Endodermal cell (in vitro differentiated cells): ENCODE measurements at places on chromosomes 1 and 21. TPM values are rescaled to one million over a fixed set of nuclear protein-coding genes. Genes with fewer than 3 reads are reported as not detected.
A peak's percentile ranks its signal among the peaks of the same experiment; 100 is the strongest.

FMO3 gene
- total RNA-seq, result not detected in 3 replicates

DNA sequence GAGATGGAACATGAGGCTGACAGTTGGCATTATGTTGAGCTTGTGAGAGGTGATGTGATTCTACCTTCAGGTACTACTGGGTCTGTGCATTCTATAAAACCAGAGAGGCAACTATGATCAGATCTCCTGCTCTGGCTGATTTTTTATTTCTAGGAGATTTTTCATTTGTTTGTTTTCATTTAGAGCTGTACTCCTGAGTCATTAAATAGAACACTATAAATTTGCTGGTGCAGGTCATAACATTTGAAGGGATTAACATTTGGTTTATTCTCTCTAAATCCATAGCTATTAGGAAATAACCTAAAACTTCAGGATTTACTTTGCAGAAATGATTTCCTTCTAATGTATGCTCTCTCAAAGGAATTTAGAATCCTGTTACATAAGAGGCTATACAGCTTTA, 42.9 kb downstream of the MAGI3 start:
- H3K36me3 ChIP-seq, result no peaks in the 10 kb centered on the region
- no peak for DNase-seq
- no peak overlapping the region for H3K4me3 ChIP-seq
- no peak overlapping the region for H3K27ac ChIP-seq
- peaks cover 6% of the 10 kb centered on the region for H3K4me1 ChIP-seq

GRCh38 chr1:81756872-81757271, 43.9 kb upstream of the ADGRL2 start:
- no peaks in the 10 kb centered on the region for H3K36me3 ChIP-seq
- H3K4me1 ChIP-seq, result no peaks in the 10 kb centered on the region
- no peak for DNase-seq
- H3K27ac ChIP-seq, result no peak overlapping the region

PYHIN1 gene
- not detected in 3 replicates for total RNA-seq

- no peak overlapping the region for H3K4me3 ChIP-seq
- H3K27me3 ChIP-seq, result peaks cover 20% of the 10 kb centered on the region
- H3K4me1 ChIP-seq, result no peaks in the 10 kb centered on the region
- no peak for DNase-seq
Observed at GRCh38 chr1:29785137-29785527, 548.8 kb downstream of the PTPRU start.

HAPLN2 gene
- total RNA-seq, result 0.42 TPM in 1 of 2 replicates, not detected in the other

- DNase-seq, result no peak
- H3K36me3 ChIP-seq, result no peaks in the 10 kb centered on the region
- no peak overlapping the region for H3K4me3 ChIP-seq
- no peaks in the 10 kb centered on the region for H3K4me1 ChIP-seq
- no peak overlapping the region for H3K27ac ChIP-seq
- H3K27me3 ChIP-seq, result no peaks in the 10 kb centered on the region
Observed at GRCh38 chr21:45766055-45766454, 122.5 kb downstream of the PCBP3 start.

CD48 gene
- total RNA-seq, result 0.55 and 0.70 TPM in 2 replicates

- DNase-seq, result no peak
- H3K36me3 ChIP-seq, result no peaks in the 10 kb centered on the region
Observed at GRCh38 chr1:37949524-37950152, 2.8 kb upstream of the INPP5B start.

GRCh38 chr1:182408435-182409075, 8.1 kb upstream of the TEDDM1 start:
- no peaks in the 10 kb centered on the region for H3K4me1 ChIP-seq
- no peak overlapping the region for H3K27ac ChIP-seq
- DNase-seq, result no peak
- H3K4me3 ChIP-seq, result no peak overlapping the region

DNA sequence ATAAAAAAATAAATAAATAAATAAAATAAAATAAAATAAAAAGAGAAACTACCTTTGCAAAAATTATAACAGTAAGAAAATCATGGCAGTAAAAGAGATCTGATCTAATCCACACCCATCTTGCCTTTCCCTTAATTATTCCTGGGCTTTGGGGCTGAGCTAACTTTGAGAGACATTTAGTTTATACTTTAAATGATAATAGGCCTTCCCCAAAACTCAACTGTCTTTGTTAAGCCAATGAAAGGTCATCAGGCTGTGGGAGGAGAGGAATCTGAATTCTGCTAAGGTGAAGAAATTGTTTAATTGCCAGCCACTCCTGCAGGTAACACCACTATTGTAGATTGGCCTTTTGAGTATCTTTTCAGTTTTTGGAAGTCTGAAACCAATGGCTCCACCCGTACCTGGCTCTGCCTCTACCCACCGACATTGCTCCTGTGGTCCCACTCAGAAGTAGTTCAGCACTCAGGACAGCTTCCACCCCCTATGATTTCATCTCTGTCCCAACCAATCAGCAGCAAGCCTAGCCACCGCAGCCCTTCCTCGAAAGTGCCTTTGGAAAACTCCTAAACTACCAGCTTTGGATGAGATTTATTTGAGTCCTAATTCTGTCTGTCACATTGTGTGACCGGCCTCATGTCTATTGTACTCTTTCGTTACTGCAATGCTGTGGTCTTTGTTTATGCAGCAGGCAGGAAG, 23.0 kb upstream of the PNRC2 start:
- no peaks in the 10 kb centered on the region for H3K4me1 ChIP-seq
- no peak overlapping the region for H3K27ac ChIP-seq
- no peaks in the 10 kb centered on the region for H3K27me3 ChIP-seq
- DNase-seq, result peak; percentile 84
- no peaks in the 10 kb centered on the region for H3K36me3 ChIP-seq

DNA sequence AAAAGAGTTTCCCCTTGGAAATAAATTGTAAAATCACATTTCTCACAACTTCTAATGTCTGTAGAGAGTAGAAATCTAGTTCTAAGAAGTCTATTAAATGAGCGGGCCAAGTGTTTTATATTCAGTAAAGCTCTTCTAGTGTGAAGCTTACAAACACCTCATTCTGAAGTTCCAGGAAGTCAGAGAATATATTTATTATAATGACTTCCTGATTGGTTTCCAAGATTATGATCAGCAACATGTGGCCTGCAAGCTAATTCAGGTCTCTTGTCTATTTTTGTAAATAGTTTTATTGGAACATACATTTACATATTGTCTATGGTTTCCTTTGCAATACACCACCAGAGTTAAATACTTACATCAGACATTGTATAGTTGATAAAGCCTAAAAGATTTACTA, 603.9 kb downstream of the AMY1C start:
- no peak overlapping the region for H3K4me3 ChIP-seq
- no peaks in the 10 kb centered on the region for H3K27me3 ChIP-seq
- no peak overlapping the region for H3K27ac ChIP-seq
- no peak for DNase-seq
- H3K4me1 ChIP-seq, result no peaks in the 10 kb centered on the region
- H3K36me3 ChIP-seq, result no peaks in the 10 kb centered on the region

DNA sequence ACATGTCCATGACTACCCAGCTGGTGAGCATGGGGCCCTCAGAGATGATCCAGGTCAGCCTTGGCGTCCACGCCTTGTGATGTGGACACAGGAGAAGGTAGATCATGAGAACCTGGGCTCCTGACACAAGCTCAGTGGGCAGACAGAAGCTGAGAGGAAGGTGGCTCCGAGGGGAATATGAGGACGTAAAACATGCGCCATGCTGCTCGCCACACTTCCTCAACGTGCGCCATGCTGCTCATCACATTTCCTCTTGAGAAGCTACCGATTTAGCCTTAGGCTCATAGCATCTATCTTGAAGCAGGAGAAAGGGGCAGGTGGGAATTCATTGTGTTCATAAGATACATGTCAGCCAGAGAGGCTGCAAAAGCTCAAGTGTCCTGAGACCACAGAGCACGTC, 176.9 kb downstream of the KAZN start:
- no peaks in the 10 kb centered on the region for H3K36me3 ChIP-seq
- H3K27ac ChIP-seq, result no peak overlapping the region

OLFML2B gene
- total RNA-seq, result 0.16 to 1.6 TPM (median 1.00 TPM) in 3 replicates

DNA sequence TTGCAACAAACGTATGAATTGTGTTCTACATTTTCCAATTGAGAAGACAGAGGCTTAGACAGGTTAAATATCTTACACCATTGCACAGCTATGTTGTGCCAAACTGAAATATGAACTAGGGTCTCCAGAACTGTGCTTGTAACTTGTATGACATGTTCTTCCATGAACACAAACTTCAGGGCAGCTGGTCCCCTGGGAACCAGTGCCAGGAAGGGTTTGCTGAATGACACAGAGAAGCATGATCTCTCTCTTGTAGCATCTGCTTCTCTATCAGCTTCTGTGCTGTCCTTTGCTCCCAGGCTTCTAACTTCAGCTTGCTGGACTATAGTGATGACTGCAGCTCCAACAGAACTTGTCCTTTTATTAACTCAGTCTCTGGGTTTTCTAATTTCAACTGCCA, 385.5 kb downstream of the SIPA1L2 start:
- H3K4me3 ChIP-seq, result no peak overlapping the region
- H3K27me3 ChIP-seq, result no peaks in the 10 kb centered on the region
- H3K36me3 ChIP-seq, result no peaks in the 10 kb centered on the region
- no peaks in the 10 kb centered on the region for H3K4me1 ChIP-seq
- no peak for DNase-seq

GRCh38 chr1:6208723-6209660, 3.1 kb downstream of the RNF207 start:
- no peaks in the 10 kb centered on the region for H3K36me3 ChIP-seq
- H3K4me1 ChIP-seq, result no peaks in the 10 kb centered on the region
- no peak overlapping the region for H3K27ac ChIP-seq
- DNase-seq, result peak; percentile 81
- peaks cover 40% of the 10 kb centered on the region for H3K27me3 ChIP-seq

- no peak overlapping the region for H3K27ac ChIP-seq
- no peak overlapping the region for H3K4me3 ChIP-seq
- no peak for DNase-seq
- no peaks in the 10 kb centered on the region for H3K36me3 ChIP-seq
- no peaks in the 10 kb centered on the region for H3K27me3 ChIP-seq
Observed at GRCh38 chr1:186770421-186770820, 58.3 kb upstream of the PLA2G4A start.

RGL1 gene
- 2.6 and 4.1 TPM in 2 replicates for total RNA-seq

LCK gene
- total RNA-seq, result 0.82 to 1.8 TPM (median 1.5 TPM) in 3 replicates

TDRD10 gene
- not detected in 2 replicates for total RNA-seq

DNA sequence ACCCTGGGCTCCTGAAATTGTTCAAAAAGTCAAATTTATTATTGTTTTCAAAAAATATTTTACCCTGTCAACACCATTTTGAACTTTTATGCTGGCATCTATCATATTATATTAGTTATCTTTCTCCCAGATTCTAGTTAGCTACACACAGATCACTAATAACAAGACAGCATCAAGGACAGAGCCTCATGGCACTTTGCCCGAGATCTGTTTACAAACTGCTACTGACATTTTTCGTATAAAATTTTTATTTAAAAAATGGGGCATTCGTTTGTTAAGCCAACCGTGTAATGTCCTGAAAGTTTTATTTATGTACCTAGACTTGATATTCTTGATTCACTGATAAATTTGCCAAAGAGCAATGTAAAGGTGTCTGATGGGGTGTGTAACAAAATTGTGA, 78.1 kb downstream of the PLPPR5 start:
- H3K36me3 ChIP-seq, result no peaks in the 10 kb centered on the region
- H3K27ac ChIP-seq, result no peak overlapping the region
- DNase-seq, result no peak
- no peaks in the 10 kb centered on the region for H3K4me1 ChIP-seq

- H3K27me3 ChIP-seq, result no peaks in the 10 kb centered on the region
- H3K27ac ChIP-seq, result no peak overlapping the region
Observed at GRCh38 chr1:14265495-14265894, 333.0 kb upstream of the KAZN start.

DNA sequence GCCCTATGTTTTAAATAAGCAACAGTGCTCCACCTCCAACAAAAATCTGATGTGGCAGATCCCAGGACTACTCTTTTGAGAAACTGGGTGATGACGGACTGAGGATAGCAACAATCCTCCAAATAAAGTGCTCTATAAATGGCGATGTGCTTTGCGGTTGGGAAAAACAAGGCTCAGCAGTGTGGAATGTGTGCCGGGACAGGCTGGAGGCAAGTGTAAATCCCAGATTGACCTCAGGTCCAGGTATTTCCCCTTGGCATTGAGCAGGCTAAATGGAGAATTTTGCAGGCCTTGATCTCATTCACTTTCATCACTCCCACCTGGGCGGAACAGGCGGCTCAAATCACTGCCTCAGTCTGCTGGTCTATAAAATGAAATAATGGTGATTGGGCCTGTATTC, 35.1 kb downstream of the LRRC42 start:
- DNase-seq, result no peak
- peaks cover 7% of the 10 kb centered on the region for H3K4me1 ChIP-seq
- H3K4me3 ChIP-seq, result no peak overlapping the region
- no peaks in the 10 kb centered on the region for H3K36me3 ChIP-seq
- H3K27ac ChIP-seq, result no peak overlapping the region
- H3K27me3 ChIP-seq, result no peaks in the 10 kb centered on the region

AQP10 gene
- total RNA-seq, result not detected in 2 replicates

GRCh38 chr1:71964188-71964587, 318.2 kb downstream of the NEGR1 start:
- no peaks in the 10 kb centered on the region for H3K36me3 ChIP-seq
- peak; percentile 71 for DNase-seq
- no peak overlapping the region for H3K4me3 ChIP-seq
- H3K4me1 ChIP-seq, result no peaks in the 10 kb centered on the region

ACTA1 gene
- 8.0 to 11.5 TPM (median 8.2 TPM) in 3 replicates for total RNA-seq

CCDC190 gene
- total RNA-seq, result 0.09 TPM in 1 of 2 replicates, not detected in the other

FH gene
- total RNA-seq, result 45.8 to 66.7 TPM (median 63.8 TPM) in 3 replicates

- H3K4me3 ChIP-seq, result no peak overlapping the region
- DNase-seq, result no peak
Observed at GRCh38 chr1:54968551-54968950, 11.9 kb upstream of the TMEM61 start.

GRCh38 chr1:62070384-62071011, 124.2 kb upstream of the L1TD1 start:
- DNase-seq, result peak; percentile 62
- H3K27me3 ChIP-seq, result no peaks in the 10 kb centered on the region
- no peak overlapping the region for H3K4me3 ChIP-seq

GRCh38 chr1:42385283-42385682, 4.7 kb downstream of the RIMKLA start:
- H3K36me3 ChIP-seq, result no peaks in the 10 kb centered on the region
- no peaks in the 10 kb centered on the region for H3K4me1 ChIP-seq
- peaks cover 34% of the 10 kb centered on the region for H3K27me3 ChIP-seq
- no peak for DNase-seq

DNA sequence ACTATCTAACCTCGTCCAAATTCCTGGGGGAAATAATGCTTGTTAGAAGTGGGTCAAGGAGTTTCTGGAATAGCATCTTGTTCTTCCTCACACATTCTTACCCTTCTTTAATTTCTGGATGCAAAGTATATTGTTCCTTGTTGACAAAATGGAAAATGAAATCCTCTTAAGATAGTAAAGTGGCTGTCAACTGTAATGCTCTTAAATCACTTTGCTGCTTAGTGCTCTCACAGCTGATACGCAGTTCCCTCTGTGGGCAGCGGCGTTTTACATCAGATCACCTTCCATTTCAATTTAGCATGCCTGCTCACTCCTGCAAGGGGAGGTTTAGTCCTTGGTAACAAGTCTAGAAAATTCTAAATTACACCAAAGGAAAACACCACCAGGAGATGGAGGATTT, 113.1 kb downstream of the DNM3 start:
- no peaks in the 10 kb centered on the region for H3K36me3 ChIP-seq
- no peaks in the 10 kb centered on the region for H3K27me3 ChIP-seq
- no peak overlapping the region for H3K27ac ChIP-seq
- no peak overlapping the region for H3K4me3 ChIP-seq
- DNase-seq, result no peak
